ENCODE measurements at places on chromosomes 6 and 20.

GRCh38 chr20:62583424-62583920 is 58.8 kb upstream of the SLCO4A1 start:
- DNase-seq, result peak; percentile 36

GRCh38 chr20:4384961-4385360 is 336.7 kb upstream of the PRND start:
- DNase-seq, result no peak

DNA sequence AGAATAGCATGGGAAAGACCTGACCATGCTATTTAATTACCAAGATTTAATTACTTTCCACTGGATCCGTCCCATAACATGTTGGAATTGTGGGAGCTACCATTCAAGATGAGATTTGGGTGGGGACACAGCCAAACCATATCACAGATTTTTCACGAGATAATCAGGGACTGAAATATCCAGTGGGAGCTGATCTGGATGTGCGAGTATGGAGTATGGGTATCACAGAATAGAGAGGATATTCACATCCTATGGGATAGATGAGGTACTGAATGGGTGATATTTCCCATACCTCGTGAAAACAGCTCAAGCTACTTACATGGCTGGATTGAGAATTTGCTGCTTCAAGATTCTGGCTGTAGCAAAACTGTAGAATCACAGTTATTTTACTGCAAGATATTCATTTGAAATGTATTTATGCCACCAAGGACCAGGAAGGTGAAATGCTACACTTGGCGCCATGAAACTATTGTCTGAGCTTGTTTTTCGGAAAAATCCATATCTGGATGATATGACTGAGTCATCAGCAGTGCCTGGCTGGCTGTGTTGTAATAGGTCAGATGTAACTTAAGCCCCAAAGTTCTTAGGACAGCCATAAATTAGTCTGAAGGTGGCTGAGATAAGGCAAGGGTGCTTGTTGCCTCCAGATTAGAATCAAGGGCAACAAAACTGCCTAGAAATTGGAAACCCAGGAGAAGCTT is 29.8 kb downstream of the KCNS1 start:
- DNase-seq, result no peak

GRCh38 chr6:166078294-166078693 is 89.4 kb downstream of the TBXT start:
- no peak for DNase-seq

GRCh38 chr6:21375151-21376116 is 218.1 kb upstream of the SOX4 start:
- peak; percentile 56 for DNase-seq

- DNase-seq, result no peak
These were observed 6.5 kb upstream of the TMEM242 start for GRCh38 chr6:157329829-157330228.

DNA sequence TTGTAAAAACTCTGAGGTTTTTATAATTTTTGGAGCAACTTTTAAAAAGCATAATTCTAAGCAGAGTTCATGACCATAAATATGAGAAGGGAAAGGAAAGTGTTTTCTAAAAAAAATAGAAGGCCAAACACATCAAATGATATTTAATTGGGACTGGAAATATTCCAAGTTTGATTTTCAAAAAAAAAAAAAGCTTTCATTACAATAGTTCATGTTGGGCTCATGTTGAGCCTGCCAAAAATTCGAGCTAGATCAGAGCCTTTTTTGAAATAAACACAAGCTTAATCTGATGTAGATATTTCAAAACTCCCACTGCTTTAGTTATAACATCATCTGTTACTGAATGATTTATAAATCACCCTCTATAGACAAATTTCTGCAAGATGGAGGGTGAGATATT is 163.4 kb upstream of the DEFB112 start:
- no peak for DNase-seq

DNA sequence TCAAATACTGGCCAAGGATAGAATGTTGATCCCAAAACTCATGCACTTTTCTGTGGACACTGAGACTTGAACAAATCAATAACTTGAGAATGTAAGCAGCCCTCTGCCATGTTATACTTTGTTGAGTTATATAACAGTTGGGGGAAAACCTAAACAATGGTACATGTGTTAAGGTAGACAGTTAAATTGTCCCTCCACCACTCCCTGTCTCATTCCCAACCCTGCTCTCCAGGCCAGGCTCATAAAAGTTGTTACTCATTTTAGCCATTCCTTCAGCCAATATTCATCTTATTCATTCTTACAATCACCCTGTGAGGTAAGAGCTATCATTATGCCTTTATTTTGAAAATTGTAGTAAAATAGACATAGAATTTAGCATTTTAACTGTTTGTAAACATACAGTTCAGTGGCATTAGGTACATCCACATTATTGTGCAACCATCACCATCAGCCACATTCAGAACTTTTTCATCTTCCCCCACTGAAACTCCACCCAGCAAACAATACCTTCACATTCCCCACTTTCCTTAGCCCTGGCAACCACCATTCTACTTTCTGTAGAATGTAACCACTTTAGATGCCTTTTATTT is 38.2 kb upstream of the IER3 start:
- no peak for DNase-seq

DNA sequence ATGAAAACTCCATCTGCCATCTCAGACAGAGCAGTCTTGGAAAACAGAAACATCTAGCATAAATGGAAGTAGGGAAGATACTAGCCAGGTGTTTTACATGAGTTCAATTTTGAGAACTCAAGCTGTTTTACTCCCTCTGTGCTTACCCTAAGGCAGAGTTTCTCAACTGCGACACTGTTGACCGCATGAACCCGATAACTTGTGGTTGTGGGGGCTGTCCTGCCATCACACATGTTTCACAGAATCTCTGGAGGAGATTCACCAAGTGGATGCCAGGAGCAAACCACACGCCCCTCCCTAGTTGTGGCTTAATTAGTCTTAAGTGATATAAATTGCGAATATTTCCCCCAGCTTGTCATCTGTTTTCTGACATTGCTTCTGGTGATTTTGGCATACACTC is 2.3 kb upstream of the SERPINB6 start:
- no peak for DNase-seq

DNA sequence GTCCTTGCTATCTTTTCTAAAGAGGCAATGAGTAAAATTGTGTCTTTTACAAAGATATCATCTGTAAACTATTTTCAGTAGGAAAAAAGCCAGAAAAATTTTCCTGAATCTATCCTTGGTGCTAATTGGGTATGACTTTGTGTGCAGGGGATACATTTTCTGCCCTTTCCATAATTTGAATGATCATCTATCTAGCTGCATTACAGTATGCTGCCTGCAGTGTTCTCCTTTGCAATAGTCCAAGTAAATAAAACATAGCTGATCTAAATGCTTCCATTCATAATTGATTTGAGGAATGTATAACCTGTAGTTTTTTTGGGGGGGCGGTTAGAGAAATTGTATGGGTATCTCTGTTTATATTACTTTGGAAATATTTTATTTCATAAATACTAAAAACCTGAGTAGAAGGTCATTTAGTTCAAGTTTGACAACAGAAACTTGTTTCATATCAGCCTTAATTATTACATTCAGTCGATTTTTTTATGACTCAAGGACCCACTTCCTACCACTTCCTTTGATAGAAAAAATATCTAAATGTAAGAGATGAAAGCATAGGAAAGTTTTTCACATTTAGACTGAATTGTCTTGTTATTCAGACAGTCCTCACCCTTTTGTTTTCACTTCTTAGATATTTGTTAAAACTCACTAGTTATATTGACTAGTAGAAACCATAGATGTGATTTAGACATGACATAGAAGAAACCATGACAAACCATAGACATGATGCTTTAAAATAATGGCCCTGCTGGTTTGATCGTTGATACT is 75.3 kb downstream of the AIG1 start:
- no peak for DNase-seq

GRCh38 chr6:118123503-118124037 is 216.5 kb downstream of the SLC35F1 start:
- DNase-seq, result no peak

DNA sequence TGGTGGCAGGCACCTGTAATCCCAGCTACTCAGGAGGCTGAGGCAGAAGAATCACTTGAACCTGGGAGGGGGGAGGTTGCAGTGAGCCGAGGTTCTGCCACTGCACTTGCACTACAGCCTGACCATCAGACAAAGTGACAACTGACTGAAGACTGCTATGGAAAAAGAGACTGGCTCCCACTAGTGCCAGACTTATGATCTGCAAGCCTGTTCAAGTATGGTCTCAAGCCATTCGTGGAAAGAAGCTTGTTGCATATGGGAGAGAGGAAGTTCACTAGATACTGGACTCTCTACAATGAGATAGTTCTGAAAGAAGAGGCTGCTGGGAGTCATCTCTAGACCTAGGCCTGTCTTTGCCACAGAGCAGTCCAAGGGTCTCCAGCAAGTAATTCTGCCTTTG is 26.7 kb downstream of the MDN1 start:
- peak; percentile 34 for DNase-seq

DNA sequence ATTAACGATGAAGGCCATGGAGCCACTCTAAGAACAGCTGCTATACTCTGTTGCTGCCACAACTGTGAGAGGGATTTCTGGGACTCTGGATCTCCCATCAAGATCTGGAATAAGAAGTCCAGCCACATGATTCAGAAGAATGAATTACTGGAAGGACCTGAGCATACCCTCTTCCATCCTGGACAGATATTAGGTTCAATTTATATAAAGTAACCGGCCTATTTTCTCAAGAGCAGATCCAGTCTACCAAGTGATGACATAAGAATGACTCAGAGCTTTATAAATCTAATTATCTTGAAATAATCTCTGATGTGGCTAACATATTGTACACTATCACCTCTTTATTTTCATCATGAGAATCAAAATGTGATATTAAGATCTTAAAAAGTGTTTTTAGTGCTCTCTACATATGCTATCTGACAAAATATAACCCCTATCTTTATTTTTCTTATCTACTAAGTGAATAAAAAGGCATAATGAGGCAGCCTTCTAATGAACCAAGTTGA is 45.1 kb downstream of the COL9A1 start:
- no peak for DNase-seq
